ENCODE measurements at places on chromosomes 4 and X.
A peak's percentile ranks its signal among the peaks of the same experiment; 100 is the strongest.

DNA sequence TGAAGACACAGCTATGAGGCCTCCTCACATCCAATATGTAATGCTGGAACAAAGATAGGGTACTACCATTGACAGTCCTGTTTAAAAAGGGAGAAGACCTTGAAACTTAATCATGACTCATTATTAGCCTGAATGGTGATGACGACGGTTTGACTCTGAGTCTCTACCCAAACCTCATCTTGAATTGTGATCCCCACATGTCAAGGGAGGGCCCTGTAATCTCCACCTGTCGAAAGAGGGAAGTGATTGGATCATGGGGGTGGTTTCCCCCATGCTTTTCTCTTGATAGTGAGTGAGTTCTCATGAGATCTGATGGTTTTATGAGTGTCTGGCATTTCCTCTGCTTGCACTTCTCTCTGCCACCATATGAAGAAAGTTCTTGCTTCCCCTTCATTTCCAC is 395.3 kb upstream of the CPEB2 start:
- no peak for DNase-seq

DNA sequence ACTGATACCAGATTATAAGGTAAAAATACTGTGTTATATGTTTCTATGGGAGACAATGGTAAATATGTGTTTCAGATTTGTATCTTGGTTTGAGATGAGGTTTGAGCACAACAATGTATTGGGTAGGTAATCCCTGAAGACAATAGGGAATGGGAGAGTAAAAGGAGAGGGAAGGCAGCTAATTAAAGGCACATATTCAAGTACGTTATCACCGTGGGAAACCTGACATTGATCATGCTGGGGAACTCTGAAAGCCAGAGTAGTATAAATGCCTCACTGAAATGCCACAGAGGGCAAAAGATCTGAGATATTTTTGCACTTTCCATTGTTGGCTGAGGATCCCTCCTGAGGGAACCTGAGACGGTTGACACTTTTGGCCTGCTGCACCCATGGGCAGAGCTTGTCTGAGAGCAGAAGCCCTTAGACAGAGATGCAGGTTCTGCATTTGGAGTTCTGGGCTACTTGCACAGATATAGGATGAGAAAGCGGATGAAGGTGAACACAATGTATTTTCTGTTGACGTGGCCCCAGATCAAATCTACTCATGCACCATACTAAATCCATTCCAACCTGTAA is 506.7 kb downstream of the PCDH18 start:
- no peak for DNase-seq

DNA sequence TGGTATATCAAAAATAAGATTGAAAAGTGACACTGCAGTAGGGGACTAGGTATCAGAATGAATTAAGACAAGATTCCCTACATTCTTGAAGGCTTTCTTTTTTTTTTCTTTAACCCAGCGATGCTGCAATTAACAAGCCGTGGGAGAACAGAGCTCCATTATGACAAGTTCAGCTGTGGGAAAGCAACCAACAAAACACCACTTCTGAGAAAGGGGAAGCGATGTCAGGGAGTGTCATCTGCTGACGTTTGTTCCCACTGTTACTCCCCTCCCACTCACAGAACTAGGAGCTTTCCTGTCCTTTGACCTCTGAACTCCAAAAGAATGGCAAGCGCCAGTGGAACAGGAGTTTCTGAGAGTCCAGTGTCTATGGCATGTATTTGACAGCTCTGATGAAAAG is 90.2 kb upstream of the SLITRK2 start:
- DNase-seq: no peak

- no peak for DNase-seq
Observed at GRCh38 chr4:153218961-153219360, 14.7 kb downstream of the TRIM2 start.

- no peak for DNase-seq
Observed at GRCh38 chr4:4783847-4784246, 75.6 kb upstream of the MSX1 start.

- no peak for DNase-seq
Observed at GRCh38 chr4:158604369-158604768, 67.3 kb downstream of the C4orf46 start.

GRCh38 chr4:122584519-122584918 is 36.3 kb downstream of the IL21 start:
- DNase-seq: peak; percentile 38

GRCh38 chrX:68666580-68666979 is 19.1 kb downstream of the STARD8 start:
- DNase-seq: no peak

DNA sequence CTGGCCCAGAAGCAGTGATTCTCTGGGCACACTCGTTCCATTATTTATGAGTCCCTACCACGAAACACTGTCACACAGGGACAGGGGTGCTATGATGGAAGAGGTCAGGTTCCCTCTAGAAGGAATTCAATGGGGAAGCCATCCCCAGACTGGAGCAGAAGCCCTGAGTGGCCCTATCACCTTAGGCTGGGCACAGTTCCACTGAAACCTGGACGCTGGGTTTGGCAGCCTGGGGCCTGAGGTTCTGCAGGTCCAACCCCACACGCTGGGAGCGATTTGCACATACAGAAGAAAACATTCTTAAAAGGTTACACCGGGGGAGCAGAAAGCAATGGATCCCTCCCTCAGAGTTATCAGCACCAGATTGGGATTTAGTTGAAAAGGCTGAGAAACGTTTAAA is 63.3 kb downstream of the PHKA2 start:
- no peak for DNase-seq

GRCh38 chr4:129334136-129334535 is 238.2 kb downstream of the C4orf33 start:
- no peak for DNase-seq

DNA sequence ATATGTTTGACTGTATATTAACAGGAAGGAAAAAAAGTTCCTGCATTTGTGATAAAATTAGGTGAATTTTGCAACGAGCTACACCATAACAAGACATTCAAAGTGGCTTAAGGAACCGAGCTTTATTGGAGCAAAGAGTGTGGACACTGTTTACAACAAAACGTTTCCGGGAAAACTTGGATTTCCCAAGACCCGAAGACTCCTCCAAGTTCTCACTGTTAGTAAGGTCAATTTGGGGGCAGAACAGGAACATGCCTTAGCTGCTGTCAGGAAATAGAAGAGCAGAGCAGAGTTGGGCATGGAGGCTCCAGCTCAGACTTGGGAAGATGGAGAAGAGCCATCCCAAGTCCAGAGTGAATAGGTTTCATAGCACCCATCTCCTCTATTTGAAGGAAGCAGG is 16.5 kb downstream of the ADH6 start:
- peak; percentile 36 for DNase-seq

DNA sequence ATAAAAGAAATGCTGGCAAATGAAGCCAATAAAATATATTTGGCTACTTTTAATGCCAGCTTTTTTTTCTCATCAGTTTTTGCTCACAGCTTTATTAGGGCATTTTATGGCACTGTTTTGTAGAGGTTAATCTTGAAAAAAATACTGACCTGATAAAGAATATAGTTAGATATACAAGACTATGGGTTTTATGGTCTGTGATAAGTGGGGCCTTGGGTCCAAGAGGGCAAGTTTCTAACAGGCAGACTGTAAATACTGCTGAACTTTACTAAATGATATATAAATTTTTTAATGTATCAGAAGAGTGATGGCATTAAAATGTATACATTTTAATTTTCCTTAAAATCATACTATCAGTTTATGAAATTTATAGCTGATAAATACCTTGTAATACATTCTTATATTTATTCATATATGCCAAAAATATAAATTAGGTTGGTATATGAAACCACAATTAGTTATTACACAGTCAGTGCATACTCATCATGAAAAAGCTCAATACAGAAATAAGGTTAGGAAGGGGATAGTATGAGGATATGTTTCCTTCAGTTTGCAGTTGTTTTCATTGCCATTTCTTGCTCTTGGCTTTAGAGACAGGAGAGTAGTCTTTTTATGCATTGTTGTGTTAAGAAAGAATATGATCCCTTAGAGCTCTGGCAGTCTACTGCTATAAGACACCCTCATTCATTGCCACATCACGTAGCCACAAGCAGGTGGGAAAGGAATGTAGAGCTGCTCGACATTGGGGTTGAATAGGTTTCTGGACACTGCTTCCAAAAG is 146.6 kb downstream of the TLL1 start:
- no peak for DNase-seq

DNA sequence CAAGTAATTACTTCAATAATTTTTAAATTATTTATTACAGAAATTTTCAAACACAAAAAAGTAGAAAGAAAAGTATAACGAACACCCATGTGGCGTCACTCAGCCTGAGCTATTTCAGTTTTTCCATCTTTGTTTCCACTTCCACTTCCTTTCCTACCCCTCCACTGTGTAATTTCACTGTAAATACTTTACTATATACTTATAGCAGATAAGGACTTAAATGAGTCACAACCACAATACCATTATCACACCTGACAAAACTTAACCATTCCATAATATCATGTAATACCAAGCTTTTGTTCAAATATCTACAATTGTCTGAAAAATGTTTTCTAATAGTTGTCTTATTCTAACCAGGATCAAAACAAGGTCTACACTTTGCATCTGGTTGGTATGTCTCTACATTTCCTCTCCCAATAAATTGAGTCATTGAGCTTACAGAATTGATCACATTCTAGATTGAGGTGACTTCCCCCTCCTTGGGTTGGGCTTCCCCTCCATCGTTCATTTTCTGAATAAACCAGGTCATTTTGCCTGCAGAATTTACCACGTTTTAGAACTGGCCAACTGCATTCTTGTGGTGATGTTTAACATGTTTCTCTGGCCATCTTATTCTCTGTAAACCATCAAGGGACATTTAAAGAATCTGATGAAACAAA is 48.7 kb downstream of the ATP10D start:
- DNase-seq: no peak

GRCh38 chr4:165600959-165601683 is 222.3 kb downstream of the CPE start:
- no peak for DNase-seq

GRCh38 chrX:110146521-110146920 is 143.6 kb downstream of the TMEM164 start:
- DNase-seq: peak; percentile 47

DNA sequence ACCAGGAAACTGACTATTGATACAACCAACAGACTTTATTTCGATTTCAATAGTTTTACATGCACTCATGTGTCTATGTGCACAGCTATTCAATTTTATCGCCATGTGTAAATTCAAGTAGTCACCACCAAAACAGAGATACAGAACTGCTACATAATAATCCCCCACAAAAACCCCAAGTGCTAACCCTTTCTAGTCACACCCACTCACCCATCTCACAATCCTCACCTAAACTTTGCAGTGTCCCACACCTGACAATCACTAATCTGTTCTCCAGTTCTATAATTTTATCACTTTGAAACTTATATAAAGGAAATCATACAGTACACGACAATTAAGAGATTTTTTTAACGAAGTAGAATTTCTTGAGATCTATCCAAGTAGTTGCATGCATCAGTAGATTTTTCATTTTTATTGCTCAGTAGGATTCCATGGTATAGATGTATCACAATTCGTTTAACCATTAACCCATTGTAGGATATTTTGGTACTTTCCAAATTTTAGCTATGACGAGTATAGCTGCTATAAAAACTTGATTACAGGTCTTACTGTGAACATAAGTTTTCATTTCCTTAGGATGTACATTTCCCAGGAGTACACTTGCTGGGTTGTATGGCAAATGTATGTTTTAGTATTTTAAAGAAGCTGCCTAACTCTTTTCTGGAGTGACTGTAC is 85.9 kb downstream of the CASK start:
- DNase-seq: no peak

DNA sequence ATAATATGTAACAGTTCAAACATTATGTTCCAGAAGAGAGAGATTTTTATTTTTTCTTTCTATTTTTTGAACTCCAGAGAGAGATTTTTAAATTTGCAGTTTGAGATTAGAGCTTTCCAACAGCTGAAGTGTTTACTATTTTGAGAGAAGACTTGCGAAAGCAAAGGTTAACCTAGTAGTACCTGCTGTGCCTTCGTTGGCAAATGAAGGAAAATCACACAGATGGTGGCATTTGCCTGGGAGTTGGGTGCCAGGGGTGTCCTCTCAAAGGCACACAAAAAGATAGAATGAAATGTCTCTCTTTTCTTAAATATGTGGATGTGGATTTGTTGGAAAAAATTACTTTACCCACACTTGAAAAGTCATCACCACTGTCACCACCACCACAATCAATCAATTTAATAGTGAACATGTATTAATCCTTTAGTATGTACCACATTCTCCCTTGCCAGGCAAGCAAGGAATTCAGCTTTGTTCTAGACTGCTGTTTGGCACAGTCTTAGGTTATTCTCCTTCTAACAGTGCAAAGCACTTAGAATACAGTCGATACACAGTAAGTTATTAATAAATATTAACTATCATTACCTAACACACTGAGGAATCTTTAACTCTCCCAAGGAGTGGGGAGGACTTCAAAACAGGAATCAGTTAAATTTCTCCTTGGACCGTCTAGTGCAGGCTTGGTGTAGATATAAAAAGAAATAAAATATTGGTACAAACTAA is 838.2 kb upstream of the FTHL17 start:
- no peak for DNase-seq
